ENCODE measurements at places on chromosomes 5 and 9.

DNA sequence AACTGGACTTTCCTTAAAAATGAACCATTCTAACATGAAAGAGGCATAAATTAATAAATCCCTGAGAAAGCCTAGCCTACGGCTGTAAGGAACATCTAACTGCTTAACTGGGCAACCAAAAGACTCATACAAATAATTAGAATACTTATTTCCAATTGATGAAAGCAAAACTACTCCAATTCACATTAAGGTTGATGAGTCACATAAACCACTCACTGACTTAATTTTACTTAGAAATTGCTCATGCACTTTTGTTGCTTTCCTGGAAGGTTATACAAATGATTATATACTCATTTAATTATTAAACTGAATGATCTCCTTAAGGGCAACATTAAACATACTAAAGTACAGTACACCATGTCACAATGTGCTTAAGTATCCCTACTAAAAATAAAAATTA is 101.9 kb downstream of the NFIB start:
- DNase-seq = no peak

GRCh38 chr5:6847870-6848269 is 134.6 kb downstream of the TENT4A start:
- no peak for DNase-seq

- DNase-seq = no peak
These were observed 36.3 kb downstream of the ZNF474 start for GRCh38 chr5:122165559-122166078.

DNA sequence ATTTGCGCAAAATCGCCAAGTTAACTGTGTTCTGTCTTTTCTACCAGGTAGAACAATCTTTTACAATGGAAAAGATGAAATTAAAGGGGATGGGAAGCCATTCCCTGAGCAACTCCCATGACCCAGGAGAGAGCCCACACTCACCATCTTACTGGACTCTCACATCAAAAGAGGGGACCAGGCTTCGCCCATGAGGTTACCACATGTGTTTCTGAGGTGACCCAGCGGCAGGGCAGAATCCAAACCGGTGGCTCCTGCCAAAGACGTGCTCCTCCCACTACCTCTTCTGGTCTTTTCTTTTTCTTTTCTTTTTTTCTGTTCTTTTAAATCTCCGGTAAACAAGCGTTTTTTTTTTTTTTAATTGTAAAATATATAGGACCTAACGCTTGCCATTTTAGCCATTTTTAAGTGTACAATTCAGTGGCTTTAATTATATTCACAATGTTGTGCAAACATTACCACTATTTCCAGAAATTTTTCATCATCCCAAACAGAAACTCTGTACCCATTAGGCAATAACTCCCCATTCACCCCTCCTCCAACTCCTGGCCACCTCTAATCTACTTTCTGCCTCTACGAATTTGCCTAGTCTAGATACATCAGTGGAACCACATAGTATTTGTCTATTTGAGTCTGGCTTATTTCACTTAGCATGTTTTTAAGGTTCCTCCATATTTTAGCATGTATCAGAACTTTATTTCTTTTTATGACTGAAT is 19.3 kb downstream of the PTPN3 start:
- no peak for DNase-seq

GRCh38 chr5:134263801-134264200 is 37.9 kb upstream of the PPP2CA start:
- no peak for DNase-seq

GRCh38 chr9:95446984-95447383 is 69.8 kb downstream of the PTCH1 start:
- DNase-seq = no peak

- DNase-seq = no peak
These were observed 31.3 kb upstream of the TAS2R1 start for GRCh38 chr5:9661316-9662015.

DNA sequence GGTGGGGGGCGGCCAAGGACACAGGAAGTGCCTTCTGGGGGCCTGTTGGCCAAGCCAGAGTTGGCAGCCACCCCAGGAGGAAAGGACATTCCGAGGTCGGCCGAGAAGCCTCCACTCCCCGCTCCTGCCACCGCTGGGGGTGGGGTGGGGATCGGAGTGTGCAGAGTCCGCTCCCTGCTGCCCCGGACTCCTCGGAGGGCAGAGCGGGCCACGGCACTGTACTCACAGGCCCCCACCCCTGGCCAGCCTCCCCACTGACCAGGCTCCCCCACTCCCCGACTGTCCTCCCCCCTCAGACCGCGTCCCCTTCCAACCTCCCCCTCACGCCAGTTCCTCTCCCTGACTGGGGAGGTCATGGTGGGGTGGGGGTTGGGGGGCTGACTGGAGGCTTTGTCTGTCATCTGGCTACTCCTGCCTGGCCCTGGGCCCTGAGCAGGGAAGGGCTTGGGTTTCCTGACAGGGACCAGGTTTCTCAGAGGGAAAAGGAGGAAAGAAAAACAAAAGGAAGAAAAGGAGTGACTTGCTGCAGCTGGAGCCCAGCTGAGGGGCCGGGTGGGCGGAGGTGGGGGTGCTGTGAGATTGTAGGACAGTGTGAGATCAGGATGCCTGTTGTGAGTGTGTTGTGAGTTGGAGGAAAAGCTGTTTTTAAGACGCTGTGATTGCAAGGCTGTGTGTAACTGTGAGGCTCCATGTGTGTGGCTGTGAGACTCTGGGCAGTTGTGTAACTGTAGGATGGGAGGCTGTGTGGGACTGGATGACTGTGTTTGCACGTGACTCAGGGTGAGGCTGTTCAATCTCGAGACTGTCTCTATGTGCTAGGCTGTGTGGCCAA is 29.7 kb downstream of the CNTFR start:
- no peak for DNase-seq

GRCh38 chr5:135032999-135033861 is 798 bp downstream of the PITX1 start:
- no peak for DNase-seq

GRCh38 chr5:128358826-128359225 is 179.2 kb downstream of the FBN2 start:
- DNase-seq = no peak

DNA sequence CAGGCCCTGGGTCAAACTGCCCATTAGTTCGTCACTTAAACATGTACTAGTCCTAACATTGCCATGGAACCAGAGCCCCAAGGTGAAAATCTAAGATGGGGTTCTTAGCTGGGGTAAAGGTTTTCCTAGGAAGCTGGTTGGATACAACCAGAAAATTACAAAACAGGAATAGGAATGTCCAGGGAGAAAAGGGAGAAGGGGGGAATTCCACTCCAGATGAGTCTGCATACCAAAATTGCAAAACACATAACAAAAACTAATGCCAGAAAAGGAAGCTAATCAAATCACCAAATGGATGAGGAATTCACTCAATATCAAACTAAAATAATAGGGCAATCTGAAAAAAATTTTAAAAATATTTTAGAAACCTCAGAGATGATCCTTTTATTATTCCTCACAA is 396.2 kb downstream of the EFNA5 start:
- no peak for DNase-seq

DNA sequence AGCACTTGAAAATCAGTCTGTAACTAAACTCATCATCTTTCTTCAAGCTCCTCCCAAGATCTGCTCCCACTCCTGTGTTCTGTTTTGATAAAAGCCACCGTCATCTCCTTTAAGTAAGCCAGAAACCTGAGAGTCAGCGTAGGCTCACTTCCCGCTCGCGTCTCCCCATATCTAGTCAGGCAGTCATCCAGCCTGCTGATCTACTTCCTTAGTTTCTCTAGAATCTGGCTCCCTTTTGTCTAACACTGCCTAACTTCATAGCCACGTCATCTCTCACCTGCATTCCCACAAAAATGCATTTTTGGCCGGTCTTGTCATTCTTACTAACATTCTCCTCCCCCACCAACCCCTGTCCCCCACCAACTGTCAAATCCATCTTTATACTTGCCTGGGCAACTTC is 3.0 kb upstream of the TJP2 start:
- DNase-seq = no peak

- peak; percentile 83 for DNase-seq
These were observed at the start of gene WDR41 for GRCh38 chr5:77491783-77492652. Gene WDR41 (minus strand): TSS chr5:77492316. CDS start chr5:77492220, 96 bp downstream.

- DNase-seq = no peak
These were observed 69.2 kb upstream of the RPS23 start for GRCh38 chr5:82347201-82347865.

DNA sequence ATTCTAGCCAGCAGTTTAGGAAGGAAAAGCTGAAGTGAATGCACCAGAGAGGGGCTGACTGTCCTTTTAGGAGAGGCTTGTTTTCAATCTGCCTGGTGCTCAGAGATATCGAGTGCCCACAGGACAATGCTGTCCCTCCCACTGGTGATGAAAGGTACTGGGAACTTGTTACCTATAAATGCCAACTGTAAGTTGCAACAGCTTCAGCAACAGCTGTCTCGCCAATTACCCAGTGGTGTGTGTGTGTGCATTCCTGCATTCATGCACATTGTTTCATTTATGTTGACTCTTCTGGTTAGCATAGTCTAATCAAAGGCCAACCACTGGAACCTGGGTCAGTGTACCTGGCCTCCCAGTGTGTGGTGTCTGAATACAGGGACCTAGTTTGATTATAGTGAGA is 161.1 kb downstream of the CSNK1G3 start:
- DNase-seq = no peak

- DNase-seq = no peak
These were observed 18.5 kb downstream of the CAMSAP1 start for GRCh38 chr9:135888766-135889394.

DNA sequence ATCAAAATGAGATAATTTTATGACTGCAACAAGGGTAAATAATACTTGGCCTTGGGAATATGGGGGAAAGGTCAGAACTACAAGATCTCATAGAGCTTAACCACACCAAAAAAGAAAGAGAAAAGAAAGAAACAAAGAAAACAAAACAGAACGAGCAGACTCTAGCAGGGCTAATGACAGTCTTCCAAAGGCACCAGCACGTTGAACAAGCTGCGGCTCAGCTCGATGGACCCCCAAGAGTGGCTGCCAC is 689 bp downstream of the AK3 start:
- no peak for DNase-seq

- DNase-seq = no peak
These were observed 419.1 kb downstream of the NR2F1-AS1 start for GRCh38 chr5:93161661-93162654.

DNA sequence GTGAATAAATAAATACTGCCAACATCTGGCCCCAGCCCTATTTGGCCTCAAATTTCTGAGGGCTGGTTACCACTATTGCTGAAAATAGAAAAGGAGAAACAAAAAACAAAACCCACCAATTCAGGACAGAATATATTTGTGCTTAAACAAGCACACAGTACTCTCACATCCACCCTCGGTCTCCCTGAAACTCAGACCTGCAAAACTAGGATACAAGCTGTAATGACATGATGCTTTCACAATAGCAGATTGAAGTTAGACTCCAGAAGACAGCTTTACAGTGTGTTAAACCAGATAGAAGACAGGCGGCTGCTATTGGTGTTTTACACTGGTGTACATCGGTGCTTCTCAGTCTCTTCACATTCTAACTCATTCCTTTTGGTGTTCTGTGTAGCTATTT is 214.9 kb upstream of the DMRT1 start:
- no peak for DNase-seq

GRCh38 chr5:109805472-109805871 is 115.7 kb downstream of the MAN2A1 start:
- DNase-seq = no peak

GRCh38 chr5:57891443-57891842 is 408.8 kb upstream of the ACTBL2 start:
- DNase-seq = no peak

DNA sequence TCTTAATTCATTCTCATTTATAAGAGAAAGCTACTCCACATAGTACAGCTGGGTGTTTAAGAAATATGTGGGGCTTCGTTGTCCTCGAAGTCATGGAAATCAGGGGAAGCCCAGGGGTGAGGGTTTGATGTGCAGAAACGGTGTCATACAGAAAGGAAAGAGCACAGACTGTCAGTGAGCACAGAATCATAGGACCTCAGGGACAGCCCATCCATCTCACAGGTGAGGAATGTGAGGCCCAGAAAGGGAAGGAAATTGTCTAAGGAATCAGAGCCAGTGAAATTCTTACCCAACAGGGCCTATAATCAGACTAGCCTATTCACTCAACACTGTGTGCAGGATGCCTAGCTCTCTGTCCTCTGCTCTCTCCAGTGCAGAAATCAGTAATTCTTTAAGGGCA is 535.6 kb downstream of the SPOCK1 start:
- DNase-seq = no peak

- DNase-seq = no peak
These were observed 7.5 kb downstream of the UNC5A start for GRCh38 chr5:176817841-176818377.

DNA sequence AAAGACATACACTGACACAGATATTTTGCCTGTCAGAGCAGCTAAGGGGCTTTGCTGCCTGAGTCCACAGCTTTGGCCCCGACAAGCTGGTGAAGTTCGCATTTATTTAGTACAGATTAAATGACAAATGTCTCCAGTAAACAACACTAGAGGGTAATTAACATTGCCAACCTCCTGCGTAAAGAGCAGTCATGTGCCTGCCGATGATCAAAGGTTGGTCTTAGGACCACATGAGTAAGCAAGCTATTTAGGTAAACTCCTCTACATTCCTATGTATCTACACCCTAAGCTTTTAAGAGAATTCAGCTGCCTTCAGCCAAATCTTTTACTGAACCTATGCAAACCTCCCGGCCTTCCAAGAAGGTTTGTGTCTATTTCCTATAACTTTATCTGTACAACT is 73.0 kb upstream of the PJA2 start:
- no peak for DNase-seq

DNA sequence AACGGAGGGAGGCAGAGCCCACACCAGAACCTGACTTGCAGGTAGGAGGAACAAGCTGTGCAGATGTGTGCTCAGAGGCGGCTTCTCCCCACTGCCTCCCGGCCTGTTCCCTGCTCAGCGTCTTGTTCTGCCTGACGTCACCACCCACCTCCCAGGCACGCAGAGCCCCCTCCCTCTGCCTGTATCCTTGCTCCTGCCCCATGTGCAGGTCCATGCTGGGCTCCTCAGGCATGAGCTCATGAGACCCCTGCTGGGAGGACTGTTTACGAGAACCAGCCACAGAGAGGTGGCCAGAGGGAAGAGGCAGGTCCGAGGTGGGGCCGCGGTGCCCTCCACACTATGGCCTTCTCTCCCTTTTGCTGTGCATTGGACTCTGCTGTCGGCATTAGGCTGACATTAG is 45.5 kb downstream of the SLC6A3 start:
- DNase-seq = no peak

GRCh38 chr5:2752821-2753439 is 1.5 kb upstream of the IRX2 start:
- DNase-seq = no peak

DNA sequence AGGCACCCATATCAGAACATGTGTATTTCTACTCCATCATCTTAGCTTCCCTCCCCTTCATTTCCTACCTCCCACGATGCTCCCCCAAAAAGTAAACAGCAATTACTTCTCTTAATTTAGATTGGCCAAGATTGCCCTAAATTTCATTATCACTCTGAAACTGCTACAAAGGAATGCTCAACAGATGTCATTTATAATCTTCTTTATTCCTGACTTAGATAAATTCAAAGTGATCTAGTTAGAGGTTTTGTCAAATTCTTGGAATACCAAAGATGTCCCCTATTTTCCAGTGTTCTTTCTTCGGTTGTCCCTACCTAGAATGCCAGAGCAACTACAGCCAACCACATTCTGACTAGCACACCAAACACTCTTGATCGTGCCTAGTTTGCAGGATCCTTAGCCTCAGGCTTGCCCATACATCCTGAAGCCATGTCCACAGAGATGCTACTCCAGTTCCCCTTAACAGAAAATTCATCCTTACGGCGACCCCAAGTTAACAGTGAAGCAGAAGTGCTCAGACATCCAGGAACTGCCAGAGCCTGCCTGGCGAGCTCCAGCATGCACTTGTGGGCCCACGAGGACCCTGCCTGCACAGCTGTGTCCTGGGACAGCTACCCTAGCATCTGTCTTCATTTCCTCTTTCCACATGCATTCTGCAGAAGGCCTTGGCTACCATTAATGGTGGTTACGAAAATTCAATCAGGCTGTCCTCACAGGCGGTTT is 31.6 kb downstream of the DAP start:
- DNase-seq = no peak
